NCI-H1417 treated with DMSO at 0.1 percent for 48 hours (cell line): ENCODE measurements at places on chromosomes 13 and 19.
A peak's percentile ranks its signal among the peaks of the same experiment; 100 is the strongest.

DNA sequence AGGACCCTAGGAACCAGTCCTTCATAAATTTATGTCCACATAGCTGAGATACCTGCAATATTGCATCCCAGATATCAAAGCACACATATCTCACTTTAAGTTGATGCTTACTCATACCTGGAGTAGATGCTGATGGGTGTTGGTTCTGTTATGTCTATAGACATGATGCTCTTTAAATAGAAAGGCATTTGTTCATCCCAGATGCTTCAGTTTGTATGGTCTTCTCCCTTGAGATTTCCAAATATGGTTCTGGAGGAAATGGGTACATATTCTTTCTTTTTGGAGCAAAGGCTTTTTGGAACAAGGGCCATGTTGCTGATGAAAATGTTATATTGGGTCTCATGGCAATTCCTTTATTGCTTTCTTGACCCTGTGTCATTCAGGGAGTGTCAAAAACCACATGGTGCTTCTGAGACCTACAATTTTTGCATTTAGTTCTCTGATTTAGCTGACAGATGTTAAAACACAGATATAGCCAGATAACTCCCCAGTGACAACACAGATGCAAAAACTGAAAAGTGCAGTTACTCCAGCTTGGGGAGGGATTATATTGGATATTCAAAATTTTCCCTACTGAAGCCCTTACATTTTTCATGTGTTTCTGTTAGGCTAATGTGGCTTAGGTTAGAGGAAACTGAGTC, 211.4 kb downstream of the KCNRG start:
- no peak for DNase-seq

DNA sequence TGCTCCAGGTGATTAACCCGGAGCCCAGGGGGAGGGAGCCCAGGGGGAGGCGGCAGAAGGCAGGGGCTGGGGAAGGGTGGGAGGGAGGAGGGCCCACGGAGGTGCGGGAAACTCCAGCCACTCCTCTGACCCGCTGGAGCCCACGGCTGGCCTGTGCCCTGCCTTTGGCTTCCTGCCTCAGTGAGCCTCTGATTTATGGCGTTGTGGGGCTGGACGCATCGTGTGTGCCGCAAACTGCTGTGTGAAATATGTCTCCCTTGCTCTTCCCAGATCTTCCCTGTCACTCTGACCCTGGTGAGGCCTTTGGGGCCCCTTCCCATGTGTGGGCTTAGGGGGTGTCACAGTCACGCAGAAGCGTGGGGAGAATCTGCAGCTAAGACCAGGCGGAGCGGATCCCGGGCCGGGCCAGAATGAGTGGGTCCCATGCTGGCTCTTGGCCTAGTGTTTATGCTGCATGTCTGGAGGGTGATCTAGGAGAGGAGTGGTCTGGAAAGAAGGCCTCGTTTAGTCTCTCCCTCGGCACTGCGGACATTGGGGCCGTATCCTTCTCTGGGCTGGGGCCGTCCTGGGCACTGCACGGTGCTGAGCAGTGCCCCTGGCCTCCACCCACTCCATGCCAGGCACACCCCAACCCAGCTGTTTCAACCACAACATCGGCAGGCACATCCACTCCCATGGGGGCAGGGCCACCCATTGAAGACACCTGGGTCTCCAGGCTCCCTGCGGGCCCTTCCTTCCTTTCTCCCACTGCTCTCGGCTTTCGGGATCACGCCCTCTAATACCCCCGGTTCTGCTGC, 123.0 kb downstream of the KDM4B start:
- DNase-seq: no peak

GRCh38 chr13:31923134-31923763, 108.3 kb upstream of the FRY start:
- DNase-seq: no peak

- DNase-seq: peak; percentile 35
Measured at GRCh38 chr13:100301418-100301817, 212.5 kb downstream of the PCCA start.

- no peak for DNase-seq
Measured at GRCh38 chr13:24854311-24854710, 90.3 kb downstream of the RNF17 start.

- DNase-seq: no peak
Measured at GRCh38 chr13:99356262-99357091, 49.3 kb upstream of the GPR183 start.

GRCh38 chr19:11227195-11227886, 12.1 kb upstream of the ANGPTL8 start:
- DNase-seq: no peak

- DNase-seq: no peak
Measured at GRCh38 chr19:24060687-24061356, 26.2 kb upstream of the ZNF254 start.

- DNase-seq: no peak
Measured at GRCh38 chr19:873084-873483, 13.6 kb downstream of the CFD start.

- no peak for DNase-seq
Measured at GRCh38 chr13:67519356-67519755, 289.2 kb upstream of the PCDH9 start.

- no peak for DNase-seq
Measured at GRCh38 chr13:96238861-96239260, 149.0 kb downstream of the HS6ST3 start.

DNA sequence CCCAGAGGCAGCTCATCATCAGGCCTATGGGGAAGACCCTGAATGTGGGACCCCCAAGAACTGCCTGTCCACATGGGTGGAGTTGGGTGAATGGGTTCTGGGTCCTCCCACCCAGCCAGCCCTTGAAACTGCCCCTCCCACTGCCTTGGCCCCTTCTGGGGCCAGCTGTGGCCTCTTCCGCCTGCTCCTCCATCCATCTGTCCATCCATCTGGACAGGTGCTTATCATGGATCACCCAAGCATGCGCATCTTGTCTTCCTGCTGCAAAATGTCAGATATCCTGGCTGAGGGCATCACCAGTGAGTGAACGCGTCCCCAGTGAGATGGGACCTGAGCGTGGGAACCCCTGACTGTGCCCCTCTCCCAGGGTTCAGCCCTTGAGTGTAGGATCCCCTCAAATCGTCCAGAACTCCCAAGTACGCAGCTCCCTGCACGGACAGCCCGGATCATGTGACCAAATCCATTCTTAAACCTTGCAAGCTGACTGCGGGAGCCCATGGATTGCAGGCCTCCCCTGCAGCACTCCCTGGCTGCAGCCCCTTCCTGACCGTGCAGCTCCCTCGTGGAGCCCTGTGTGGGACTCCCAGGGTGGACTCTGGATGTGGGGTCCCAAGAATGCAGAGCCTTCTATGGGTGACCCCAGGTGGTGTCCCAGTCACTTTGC, 2.0 kb downstream of the STXBP2 start:
- no peak for DNase-seq

GRCh38 chr19:13817018-13817614, 21.9 kb downstream of the ZSWIM4 start:
- no peak for DNase-seq

DNA sequence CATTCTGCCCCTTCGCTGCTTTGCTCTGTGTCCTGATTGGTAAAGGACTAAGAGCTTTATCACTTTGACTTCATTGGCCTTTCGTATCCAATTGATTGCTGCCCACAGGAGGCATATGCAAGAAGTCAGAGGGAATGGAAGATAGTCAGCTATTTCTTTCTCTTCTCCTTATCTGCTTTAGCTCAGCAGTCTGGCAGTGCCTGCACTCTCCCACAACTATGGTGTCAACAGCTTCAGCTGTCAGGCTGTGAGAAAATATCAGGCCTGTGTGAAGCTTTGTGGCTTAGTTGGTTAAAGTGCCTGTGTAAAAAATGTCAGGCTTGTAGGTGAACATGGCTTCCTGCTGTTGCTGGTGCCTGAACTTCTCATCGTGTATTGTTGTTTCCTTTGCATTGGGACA, 243.0 kb downstream of the PCDH17 start:
- no peak for DNase-seq

- DNase-seq: no peak
Measured at GRCh38 chr19:57037556-57037955, 82.2 kb upstream of the USP29 start.
